ENCODE measurements at places on chromosomes 6 and 20.

GRCh38 chr20:63821811-63822210, 9.3 kb downstream of the ZBTB46 start:
- DNase-seq: no peak

GRCh38 chr6:11324453-11325015, 92.1 kb upstream of the NEDD9 start:
- DNase-seq: peak; percentile 68

DNA sequence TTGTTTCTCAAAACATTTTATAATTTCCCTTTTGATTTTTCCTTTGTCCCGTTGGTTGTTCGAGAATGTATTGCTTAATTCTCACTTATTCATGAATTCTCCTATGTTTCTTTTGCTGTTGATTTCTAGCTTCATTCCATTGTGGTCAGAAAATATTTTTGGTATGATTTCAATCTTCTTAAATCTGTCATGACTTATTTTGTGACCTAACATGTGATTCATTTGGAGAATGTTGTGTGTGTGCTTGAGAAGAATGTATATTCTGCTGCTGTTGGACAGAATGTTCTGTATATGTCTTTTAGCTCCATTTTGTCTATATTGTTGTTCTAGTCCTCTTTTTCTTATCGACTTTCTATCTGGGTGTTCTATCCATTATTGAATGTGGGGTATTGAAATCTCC, 286.2 kb upstream of the RNF217 start:
- no peak for DNase-seq

GRCh38 chr6:5499644-5500306, 238.5 kb downstream of the FARS2 start:
- no peak for DNase-seq

- no peak for DNase-seq
These were observed 158.6 kb downstream of the RNF144B start for GRCh38 chr6:18545726-18546125.

GRCh38 chr6:26003102-26003694, 40.6 kb downstream of the TRIM38 start:
- peak; percentile 62 for DNase-seq

GRCh38 chr6:75842191-75842590, 93.2 kb downstream of the MYO6 start:
- no peak for DNase-seq
